ENCODE measurements at places on chromosomes 11 and 22.

DNA sequence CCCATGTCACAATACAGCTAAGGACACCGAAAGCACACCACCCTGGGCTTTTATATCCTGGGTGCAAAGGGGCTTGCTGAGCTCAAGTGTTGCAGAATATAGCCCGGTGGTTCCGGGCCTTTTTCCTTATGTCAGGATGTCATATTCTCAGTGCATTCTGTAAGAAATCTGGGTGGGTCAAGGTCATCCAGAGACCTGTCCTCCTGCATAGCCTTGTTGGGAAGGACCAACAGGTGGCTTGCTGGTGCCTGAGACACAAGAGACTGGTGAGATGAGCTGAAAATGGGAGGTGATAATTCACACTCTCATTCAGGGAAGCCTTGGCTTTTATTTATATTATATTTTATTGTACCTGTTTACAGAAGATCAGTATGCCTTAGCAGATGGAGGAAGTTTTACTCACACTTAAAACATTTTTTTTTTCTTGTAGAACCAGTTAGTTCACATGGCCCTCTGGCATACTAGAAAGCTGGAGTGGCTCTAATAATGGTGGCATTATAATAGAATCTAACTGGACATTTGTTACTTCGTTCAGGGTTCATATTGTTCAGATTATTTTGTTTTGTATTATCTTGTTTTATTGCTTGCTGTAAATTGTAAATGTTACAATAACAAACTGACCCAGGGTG lies 14.6 kb upstream of the TMEM123 start:
- no peak for DNase-seq

DNA sequence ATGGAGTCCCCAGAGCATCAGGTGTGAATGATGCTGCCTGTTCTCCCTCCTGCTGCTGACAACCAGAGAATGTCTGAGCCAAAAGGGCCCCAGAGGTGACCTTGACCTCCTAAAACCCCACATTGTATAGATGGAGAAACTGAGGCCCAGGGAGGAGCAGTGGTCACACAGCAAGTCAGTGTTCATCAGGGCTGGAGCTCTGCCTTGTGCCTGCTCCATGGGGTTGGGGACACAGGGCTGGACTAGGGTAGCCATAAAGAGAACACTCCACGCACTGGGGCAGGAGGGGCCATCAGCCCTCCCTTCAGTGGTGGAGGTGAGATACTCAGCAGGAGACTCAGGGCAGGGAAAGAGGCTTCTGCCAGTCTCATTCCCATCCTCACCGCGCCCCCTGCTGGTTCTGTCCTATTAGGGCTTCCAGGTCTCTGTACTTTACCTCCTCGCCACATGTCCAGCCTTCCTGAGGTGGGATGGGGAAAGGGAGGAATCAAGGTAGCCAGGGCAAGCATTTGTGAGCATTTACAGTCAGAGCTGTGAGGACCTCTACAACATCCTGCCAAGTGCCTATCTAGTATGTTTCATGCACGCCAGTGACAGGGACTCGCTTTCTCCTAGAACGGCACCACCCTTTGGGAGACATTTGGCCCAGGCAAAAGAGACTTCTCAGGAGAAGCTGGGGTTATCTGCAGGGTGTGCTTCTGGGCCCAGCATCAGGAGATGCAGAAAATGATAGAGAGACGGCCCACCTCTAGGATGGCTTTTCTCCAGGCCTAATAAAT lies 43.2 kb downstream of the NEU3 start:
- peak; percentile 70 for DNase-seq

- no peak for DNase-seq
Measured at GRCh38 chr11:61569701-61570100, 11.2 kb downstream of the SYT7 start.

GRCh38 chr11:107676336-107677057 lies 35.4 kb downstream of the SLN start:
- no peak for DNase-seq

- DNase-seq: peak; percentile 76
Measured at GRCh38 chr11:43579171-43579918, 101.2 kb upstream of the HSD17B12 start.

DNA sequence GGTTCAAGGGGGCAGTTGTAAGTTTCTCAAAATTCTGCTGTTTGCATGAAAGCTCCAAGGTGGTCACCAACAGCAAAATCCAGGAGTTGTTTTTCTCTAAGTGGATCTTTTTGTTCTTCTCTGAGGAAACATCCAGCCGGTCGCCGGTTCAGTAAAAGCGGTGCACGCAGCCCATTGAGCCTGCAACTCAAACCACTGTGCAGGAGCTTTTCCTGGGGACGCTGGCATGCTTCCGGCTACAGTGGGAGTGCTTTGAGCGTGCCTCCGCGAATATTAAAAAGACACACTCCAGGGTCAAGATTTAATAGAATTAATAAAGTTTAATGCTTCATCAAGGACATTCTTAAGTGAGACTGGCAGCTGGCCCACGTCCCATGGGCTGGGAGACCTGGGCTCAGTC lies 25.4 kb downstream of the IGF2 start:
- no peak for DNase-seq
